ENCODE measurements at places on chromosomes 5 and 9. TPM values are rescaled to one million over a fixed set of nuclear protein-coding genes. Genes with fewer than 3 reads are reported as not detected.

The ANGPTL2 gene
- total RNA-seq, result 8.3 TPM

The CDH10 gene
- 0.33 TPM for total RNA-seq

The TESK1 gene
- 6.0 TPM for total RNA-seq

The ANKRD31 gene
- not detected for total RNA-seq

The EGFLAM gene
- 1.7 TPM for total RNA-seq

The TLX3 gene
- not detected for total RNA-seq

The PCDHGB1 gene
- not detected for total RNA-seq

- DNase-seq, result no peak
These were observed 530.8 kb upstream of the CLINT1 start for GRCh38 chr5:158389786-158390185.

DNA sequence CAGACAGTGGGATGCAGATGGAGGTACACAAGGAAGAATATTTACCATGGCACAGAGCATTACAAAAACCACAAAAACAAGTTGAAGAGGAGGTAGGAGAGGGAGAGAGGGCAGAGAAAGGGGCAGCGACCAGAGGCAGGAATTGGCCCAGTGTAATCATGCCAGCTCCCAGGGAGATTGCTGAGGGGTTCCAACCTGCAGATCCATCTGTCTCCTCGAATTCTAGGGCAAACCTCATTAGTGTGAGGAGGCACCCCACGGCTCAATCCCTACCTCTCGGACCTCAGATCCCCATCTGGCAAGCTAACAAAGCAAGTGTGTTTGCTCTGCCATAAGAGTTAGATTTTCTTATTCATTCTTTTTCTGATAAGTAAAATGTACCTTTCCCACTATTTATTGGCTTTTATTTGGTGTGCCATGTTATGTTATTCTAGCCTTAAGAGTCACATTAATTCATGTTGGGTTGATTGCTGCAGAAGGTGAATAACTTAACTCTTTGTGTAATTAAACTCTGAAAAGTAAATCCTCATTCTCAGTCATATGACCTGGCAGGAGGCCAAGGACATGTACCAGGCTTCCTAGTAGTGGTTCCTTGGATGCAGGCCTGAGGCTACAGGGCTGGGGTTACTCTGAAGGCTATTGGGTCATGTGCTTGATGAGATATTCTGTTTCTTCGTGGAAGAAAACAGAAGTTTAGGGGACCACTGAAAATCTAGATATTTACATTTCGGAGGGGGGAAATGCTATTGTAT, 315.2 kb upstream of the ATP10B start:
- no peak for DNase-seq

DNA sequence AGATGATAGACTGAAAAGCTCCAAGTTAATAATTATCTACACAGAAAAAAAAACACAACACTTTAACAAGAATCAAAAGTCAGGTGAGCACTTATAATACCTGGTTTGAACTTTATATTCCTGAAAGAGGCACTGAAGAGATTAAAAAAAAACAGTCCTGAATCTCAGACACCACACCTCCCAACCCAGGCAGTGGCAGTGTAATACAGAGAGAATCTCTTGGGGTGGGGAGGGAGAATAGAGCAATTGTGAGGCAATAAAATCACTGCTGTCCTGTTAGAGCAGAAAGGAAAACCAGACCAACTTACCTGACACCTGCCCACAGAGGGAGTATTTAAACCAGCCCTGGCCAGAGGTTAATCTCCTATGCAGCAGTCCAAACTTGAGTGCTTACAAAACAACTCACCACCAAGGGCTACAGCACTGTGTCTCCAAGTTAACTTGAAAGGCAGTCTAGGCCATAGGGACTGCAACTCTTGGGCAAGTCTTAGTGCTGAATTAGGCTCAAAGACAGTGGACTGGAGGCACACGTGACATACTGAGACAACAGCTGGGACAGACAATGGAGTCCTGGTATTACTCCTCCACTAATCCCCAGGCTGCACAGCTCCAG, 54.2 kb downstream of the SLCO4C1 start:
- DNase-seq, result no peak

GRCh38 chr5:151461312-151461711, 13.9 kb downstream of the SLC36A1 start:
- DNase-seq, result no peak

DNA sequence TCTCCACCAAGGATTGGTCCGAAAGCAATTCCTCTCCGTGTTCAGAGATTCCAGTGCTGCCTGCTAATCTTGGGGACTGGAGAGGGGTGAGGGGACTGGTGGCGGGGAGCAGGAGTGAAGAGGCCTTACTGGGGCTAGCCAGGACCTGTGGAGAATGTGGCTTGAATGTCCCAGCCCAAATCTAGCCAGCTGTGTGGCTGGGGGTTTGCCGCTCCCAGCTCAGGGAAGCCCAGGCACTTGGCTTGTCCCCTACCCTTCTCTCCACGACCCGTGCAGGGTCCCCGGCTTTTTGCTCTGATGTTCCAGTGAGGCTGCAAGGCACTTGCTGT, 2.4 kb downstream of the N4BP3 start:
- no peak for DNase-seq

DNA sequence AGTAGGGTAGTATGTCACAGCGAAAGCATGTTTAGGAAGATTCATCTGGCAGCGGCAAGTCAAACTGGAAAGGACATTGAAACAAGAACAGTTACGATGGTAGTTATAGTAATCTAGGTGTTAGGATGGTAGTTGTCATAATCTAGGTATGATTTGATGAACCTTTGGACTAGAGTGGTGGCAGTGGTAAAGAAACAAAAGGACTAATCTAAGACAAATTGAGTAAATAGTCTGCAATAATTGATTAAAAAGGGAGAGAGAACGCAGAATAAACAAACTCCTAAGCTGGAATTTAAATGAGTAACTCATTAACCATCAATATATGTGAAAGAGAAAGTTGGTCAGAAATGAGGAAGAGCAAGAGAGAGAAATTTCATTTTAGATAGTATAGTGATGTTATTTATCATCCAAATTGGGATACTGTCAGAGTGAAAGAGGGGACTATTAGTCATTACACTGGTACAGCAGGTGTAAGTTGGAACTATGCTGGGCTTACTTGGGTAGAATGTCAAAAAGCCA, 56.8 kb downstream of the MTREX start:
- no peak for DNase-seq

GRCh38 chr9:16526380-16526779, 344.1 kb downstream of the BNC2 start:
- no peak for DNase-seq

- DNase-seq, result no peak
These were observed 960 bp upstream of the GFRA3 start for GRCh38 chr5:138275379-138275782.

DNA sequence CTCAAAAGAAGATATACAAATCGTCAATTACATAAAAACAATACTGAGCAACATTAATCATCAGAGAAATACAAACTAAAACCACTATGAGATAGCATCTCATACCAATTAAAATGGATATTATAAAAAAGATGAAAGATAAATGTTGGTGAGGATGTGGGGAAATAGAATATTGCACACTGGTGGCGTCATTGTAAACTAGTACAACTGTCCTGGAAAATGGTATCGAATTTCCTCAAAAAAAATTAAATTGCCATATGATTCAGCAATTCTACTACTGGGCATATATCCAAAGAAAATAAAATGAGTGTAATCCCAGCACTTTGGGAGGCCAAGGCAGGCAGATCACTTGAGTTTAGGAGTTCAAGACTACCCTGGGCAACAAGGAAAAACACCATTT, 326.0 kb upstream of the FTMT start:
- no peak for DNase-seq

DNA sequence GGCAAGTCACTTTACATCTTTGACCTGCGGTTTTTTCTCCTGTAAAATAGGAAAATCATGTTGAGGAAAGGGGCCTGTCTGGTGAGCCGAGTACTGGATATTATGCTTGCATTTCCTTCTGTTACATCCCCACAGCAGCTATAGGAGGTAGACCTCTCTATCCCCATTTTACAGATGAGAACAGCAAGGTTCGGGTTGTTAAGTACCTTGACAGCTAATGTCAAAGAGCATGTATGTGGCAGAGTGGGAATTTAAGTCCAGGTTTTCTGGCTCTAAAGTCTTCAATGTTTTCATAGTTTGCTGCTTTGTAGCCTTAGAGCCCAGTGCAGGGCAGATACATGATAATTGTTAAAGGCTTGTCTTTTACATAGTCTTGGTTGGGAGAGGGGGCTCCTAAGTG, 2.8 kb downstream of the TMEM268 start:
- DNase-seq, result no peak

DNA sequence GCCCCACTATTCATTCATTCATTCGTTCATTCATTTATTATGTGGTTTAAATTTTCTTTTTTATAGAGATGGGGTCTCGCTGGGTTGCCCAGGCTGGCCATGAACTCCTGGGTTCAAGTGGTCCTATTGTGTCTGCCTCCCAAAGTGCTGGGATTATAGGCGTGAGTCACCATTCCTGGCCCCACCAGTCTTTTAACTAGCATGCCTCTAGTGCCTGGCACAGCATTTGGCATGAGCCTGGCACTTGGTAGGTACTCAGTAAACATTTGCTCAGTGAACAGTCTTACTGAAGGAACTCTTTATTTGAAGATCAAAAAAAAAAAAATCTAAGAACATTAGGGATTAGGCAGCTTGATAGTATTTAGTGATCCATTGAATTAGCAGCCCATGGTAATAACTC, 98.1 kb downstream of the KDM4C start:
- DNase-seq, result no peak

GRCh38 chr5:39760385-39761198, 335.8 kb upstream of the DAB2 start:
- DNase-seq, result no peak

- peak; percentile 17 for DNase-seq
These were observed 374.7 kb upstream of the WWC1 start for GRCh38 chr5:167916706-167917105.

DNA sequence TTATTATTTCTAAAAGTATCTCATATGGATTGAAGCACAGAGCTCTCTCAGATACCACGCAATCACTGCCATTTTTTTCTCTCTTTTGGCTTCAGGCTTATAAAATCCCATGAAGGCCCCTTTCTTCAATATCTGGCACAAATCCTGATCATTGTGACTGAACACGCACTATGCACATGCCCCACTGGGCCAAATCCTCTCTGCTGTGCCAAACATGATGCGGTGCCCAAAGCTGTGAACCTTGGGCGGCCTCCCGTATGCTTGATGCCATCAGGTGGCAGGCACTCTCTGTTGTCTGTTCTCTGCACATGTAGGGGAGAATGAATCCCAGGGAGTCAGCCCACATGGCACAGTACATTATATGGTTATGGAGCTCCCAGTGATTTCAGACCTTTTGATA, 375.0 kb upstream of the RGMB start:
- no peak for DNase-seq

GRCh38 chr5:116575326-116576052, 866 bp upstream of the SEMA6A start:
- DNase-seq, result peak; percentile 56

DNA sequence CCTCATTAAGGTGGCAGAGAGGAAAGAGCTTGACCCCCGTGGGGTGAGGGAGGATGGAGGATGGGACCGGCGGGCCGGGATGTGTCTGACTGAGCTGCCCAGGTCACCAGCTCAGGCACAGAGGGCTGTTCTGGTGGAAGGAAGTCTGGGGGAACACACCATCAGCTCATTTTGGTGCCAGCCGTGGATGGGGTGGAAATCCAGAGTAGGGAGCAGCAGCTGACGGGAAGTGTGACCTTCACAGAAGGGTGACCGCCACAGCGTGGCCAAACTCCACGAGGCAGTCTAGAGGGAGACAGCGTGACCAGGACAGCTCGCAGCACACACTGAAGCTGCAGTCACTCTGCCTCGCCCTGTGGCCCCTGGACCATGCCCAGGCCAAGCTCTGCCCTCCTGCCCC, 45.3 kb upstream of the PHYKPL start:
- no peak for DNase-seq

DNA sequence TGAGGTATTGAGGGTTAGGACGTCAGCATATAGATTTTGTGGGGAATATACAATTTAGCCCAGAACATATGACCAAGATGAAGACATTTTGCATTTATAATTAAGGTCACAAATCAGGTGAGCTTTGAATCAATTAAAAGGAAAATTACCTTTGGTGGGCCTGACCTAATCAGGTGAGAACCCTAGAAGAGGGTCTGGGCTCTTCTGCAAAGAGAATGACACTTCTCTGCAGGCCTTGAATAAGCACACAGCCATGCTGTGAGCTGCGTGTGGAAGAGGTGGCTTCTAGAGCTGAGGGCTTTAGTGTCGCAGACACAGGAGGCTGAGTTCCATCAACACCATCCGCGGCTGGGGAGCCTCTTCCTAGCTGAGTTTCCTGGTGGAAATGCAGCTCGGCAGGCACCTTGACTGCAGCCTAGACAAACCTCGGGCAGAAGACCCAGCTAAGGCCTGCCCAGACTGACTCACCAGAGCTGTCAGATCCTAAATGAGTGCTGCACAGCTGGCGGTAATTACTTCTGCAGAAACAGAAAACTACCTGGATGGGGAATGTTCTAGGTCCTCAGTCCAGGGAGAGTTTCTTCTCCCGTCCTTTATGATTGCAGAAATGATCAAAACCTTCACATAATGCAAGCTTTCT, 287.5 kb upstream of the IRX1 start:
- no peak for DNase-seq

- no peak for DNase-seq
These were observed 45.9 kb upstream of the VPS13A start for GRCh38 chr9:77131399-77131798.

DNA sequence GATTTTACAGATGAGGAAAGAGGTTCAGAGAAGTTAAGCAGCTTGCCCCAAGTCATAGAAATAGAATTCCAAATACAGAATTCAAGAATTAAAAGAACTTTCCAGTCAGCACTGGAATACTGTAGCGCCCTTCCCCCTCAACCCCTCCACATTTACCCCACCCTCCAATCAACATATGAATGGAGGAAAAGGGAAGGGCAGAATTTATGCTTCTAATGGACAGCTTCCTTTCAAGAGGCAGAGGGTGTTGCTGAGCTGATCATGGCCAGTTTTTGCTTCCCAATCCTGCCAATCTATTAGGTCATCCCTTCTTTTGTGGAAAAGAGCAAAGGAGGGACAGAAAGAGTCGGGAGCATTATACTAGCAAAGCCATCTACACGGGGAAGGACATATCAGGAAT, 39.1 kb upstream of the ANKRD31 start:
- peak; percentile 66 for DNase-seq

DNA sequence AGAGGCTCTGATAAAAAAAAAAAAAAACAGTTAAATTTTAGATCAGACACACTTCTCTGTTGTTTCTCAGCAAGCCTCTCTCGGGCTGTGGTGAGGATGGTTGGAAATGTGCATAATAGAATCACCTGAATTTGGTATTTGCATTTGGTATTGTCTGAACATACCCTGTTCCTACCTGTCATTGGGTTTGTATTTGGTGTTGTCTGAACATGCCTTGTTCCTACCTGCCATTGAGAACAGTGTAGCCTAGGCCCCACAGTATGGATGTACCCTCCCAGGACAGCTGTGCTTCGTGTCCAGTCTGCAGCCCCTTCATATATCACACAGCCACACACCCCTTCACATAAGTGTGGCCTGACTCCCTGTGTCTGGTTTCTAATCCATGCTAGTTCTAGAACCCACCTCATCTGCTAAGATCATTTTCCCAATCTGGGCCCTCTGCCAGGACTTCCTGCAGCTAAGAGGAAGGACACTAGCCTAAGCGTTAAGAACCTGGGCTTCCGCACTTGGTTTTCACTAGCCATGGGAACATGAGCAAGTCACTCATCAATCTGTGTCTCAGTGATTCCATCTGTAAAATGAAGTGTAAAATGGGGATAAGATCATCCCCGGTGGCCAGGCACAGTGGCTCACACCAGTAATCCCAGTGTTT, 49.2 kb downstream of the ITGA2 start:
- DNase-seq, result no peak
